ENCODE measurements at places on chromosomes 7 and 10.

DNA sequence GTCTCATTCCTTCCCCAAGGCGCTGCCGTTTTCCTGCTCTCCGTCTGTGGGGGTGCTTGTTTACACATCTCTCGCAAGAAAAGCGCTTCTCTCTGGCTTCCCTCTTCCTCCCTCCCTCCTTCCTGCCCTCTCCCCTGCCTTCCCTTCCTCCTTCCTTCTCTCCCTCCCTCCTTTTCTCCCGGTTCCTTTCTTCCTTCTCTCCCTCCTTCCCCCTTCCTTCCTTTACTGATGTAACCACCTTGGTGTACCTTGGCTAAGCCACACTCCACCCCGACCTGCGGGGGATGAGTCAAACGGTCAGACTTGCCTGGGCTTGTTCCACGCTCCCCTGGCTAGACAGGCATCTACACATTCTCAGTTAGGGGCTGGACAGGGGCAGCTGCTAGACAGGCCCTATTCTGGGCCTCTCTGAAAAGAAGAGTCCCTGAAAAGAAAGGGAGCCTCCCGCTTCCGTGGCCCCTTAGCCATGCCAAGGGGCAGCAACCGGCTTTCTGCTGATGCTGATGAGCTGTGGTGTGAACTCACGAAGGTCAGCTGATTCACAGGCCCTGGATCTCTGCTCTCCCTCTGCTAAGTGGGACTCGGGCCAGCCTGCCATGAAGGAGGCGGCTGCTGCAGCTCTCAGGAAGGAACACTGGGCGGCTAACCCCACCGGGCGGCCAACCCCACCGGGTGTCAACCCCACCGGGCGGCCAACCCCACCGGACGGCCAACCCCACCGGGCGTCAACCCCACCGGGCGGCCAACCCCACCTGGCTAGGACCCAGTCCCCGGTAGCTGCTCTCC is 216.8 kb downstream of the TCERG1L start:
- no peak for DNase-seq

GRCh38 chr7:5218564-5219360 is 28.7 kb downstream of the WIPI2 start:
- DNase-seq, result peak; percentile 86

DNA sequence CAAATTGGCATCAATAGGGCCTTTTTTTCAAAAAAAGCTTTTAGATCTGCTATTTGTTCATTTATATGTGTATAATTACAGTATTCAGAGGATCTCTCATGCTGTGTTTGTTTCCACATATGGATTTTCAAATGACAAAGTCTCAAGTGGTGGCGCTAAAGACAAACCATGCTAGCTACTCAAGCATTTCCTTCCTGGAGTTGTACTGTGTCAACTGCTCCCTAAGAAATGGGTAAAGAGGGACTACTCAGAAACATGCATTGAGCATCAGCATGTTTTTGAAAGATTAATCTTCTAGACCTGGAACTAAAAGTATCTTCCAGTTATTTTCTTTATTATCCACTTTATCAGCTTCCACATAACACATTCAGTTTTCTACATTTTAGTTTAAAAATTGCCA is 12.7 kb downstream of the CNTNAP2 start:
- no peak for DNase-seq

DNA sequence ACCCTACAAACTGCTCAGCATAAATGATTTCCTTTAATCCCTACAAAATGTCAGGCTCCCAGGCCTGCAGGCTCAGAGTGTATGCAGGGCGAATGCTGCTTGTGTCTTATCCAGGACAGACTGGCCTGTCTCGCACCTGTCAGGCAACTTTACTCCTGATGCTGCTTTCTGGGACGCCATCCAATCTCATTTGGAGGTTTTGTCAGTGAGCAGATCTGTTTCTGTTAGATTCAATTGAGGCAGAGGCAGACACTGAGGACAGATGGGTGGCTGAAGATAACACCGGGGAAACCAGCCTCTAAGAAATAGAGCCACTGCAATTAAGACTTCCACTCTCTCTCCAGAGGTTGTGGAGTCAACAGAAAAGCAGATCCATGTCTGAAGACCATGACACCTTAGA is 115.6 kb downstream of the DPP6 start:
- no peak for DNase-seq

Data from GM19239 (cell line).